ENCODE measurements at places on chromosomes 5 and 9.

- peak overlapping the region; percentile 99 for H3K27ac ChIP-seq
- peaks cover 9% of the 10 kb centered on the region for H3K36me3 ChIP-seq
- peaks cover 18% of the 10 kb centered on the region for H3K27me3 ChIP-seq
- peak; percentile 74 for DNase-seq
Observed at GRCh38 chr5:88664645-88665044, 218.3 kb downstream of the MEF2C start.

DNA sequence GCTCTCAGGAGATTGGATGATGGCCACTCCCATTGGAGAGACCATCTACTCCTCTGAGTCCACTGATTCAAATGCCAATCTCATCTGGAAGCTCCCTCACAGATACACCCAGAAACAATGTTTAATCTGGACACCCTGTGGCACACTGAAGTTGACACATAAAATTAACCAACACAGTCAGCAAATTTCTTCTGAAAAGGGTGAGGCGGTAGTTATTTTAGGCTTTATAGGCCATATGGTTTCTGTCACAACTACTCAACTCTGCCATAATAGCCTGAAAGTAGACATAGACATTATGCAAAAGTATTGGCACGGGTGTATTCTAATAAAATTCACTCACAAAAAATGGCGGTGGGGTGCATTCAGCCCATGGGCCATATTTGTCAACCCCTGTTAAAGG is 244.5 kb upstream of the VLDLR start:
- no peak for DNase-seq
- no peaks in the 10 kb centered on the region for H3K27me3 ChIP-seq
- no peak overlapping the region for H3K27ac ChIP-seq

- H3K36me3 ChIP-seq: no peaks in the 10 kb centered on the region
- H3K27ac ChIP-seq: no peak overlapping the region
- peaks cover 98% of the 10 kb centered on the region for H3K27me3 ChIP-seq
- DNase-seq: no peak
- no peak overlapping the region for H3K4me3 ChIP-seq
Observed at GRCh38 chr5:77644371-77645157, 6.1 kb upstream of the OTP start.

- no peak for DNase-seq
- H3K27ac ChIP-seq: no peak overlapping the region
- no peaks in the 10 kb centered on the region for H3K36me3 ChIP-seq
- H3K4me3 ChIP-seq: no peak overlapping the region
Observed at GRCh38 chr9:95266649-95267048, 50.9 kb downstream of the FANCC start.

DNA sequence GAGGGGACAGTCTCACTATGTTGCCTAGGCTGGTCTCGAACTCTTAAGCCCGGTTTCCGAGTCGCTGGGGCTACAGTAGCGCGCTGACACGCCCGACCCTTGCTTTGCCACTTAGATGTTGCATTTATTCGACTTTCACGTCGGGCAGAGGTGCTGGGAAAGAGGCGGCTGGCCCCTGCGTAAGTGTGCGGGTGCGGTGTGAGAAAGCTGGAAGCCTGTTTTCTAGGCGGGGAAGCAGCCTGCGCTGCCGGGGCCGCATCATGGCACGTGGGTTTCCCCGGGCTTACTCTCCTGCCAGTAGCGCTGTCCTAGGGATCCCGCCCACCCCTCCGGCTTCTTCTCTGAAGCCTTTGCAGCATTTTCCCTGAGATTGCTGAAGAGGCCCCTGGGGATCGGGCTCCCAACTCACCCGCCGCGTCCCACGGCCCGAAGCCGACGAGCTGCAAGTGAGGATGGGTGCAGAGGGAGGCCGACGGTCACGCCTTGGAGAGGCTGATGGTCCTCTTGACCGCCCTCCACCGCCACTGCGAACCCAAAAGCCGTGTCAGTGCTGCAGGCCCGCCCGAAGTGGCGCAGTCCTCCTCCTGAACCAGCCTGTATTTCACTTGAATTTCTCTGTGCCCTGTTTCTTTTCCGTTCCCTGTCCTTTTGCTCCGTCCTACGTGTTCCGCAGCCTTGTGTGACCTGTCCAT is 5.8 kb upstream of the TRIM41 start:
- DNase-seq: no peak
- peaks cover 41% of the 10 kb centered on the region for H3K4me1 ChIP-seq
- no peaks in the 10 kb centered on the region for H3K36me3 ChIP-seq
- H3K27me3 ChIP-seq: peaks cover 53% of the 10 kb centered on the region

GRCh38 chr5:128380337-128380736 is 157.7 kb downstream of the FBN2 start:
- no peaks in the 10 kb centered on the region for H3K4me1 ChIP-seq
- no peak overlapping the region for H3K27ac ChIP-seq

DNA sequence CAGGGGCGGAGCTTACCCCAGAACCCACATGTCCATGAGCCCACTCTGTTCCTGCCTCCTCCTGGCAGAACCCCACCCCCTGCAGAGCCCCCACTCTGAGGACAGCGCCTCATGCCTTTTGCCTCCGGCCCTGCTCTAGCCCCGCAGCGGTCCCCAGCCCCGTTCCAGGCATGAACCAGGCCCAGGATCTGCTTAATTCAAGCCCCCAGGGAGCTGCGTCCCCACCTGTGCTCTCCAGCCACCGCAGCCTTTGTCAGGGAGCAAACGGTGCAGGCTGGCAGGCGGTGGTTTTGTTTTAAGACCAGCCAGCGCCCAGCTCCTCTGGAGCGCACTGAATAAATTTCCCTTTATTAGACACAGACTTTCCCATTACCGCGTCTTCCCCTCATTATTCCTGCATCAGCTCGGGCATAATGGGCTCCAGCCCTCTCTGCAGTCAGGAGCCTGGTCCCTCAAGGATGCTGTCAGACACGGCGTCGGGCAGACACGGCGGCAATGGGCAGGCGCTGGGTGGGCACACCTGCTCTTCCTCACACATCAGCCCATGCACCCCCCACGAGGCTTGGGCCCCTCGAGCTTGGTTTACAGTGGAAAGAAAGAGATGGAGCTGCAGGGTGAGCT is 137.6 kb downstream of the OLFM1 start:
- no peak overlapping the region for H3K4me3 ChIP-seq
- no peaks in the 10 kb centered on the region for H3K27me3 ChIP-seq
- DNase-seq: no peak
- no peaks in the 10 kb centered on the region for H3K36me3 ChIP-seq

GRCh38 chr5:87746341-87746740 is 333.6 kb upstream of the CCNH start:
- H3K27ac ChIP-seq: no peak overlapping the region
- no peak for DNase-seq
- H3K36me3 ChIP-seq: no peaks in the 10 kb centered on the region
- H3K4me3 ChIP-seq: no peak overlapping the region
- H3K27me3 ChIP-seq: no peaks in the 10 kb centered on the region
- H3K4me1 ChIP-seq: no peaks in the 10 kb centered on the region

- no peaks in the 10 kb centered on the region for H3K36me3 ChIP-seq
- DNase-seq: peak; percentile 4
- H3K27me3 ChIP-seq: no peaks in the 10 kb centered on the region
- H3K4me1 ChIP-seq: no peaks in the 10 kb centered on the region
Observed at GRCh38 chr5:55134053-55134722, 25.8 kb upstream of the GPX8 start.

- no peak overlapping the region for H3K4me3 ChIP-seq
- H3K4me1 ChIP-seq: no peaks in the 10 kb centered on the region
- DNase-seq: no peak
- H3K36me3 ChIP-seq: no peaks in the 10 kb centered on the region
Observed at GRCh38 chr9:92538541-92538940, 2.8 kb upstream of the ECM2 start.

- no peaks in the 10 kb centered on the region for H3K36me3 ChIP-seq
- H3K27me3 ChIP-seq: no peaks in the 10 kb centered on the region
- H3K4me3 ChIP-seq: no peak overlapping the region
- H3K4me1 ChIP-seq: no peaks in the 10 kb centered on the region
- no peak for DNase-seq
- no peak overlapping the region for H3K27ac ChIP-seq
Observed at GRCh38 chr9:122172131-122172530, 12.4 kb downstream of the MORN5 start.

GRCh38 chr5:174623433-174624019 is 100.9 kb upstream of the MSX2 start:
- DNase-seq: no peak
- peaks cover 6% of the 10 kb centered on the region for H3K4me1 ChIP-seq

DNA sequence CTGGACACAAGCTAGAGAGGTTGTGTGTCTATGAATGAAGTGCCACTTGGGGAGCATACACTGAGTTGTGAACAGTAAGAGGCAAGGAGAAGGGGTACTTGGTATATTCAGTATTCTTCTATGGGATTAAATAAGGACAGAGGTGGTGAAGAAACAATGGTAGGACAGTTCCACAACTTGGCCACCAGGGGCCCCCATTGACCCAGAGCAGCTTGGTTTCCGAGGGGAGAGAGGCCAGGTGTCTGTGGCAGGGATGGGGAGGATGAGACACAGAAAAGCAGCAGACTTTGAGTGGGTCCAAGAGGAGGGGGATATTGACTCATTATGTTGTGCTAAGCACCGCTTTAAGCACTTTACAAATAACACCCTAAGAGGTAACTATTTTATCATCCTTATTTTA is 220.6 kb downstream of the MELK start:
- no peak for DNase-seq
- H3K36me3 ChIP-seq: no peaks in the 10 kb centered on the region
- no peaks in the 10 kb centered on the region for H3K4me1 ChIP-seq
- no peak overlapping the region for H3K4me3 ChIP-seq
- no peak overlapping the region for H3K27ac ChIP-seq

DNA sequence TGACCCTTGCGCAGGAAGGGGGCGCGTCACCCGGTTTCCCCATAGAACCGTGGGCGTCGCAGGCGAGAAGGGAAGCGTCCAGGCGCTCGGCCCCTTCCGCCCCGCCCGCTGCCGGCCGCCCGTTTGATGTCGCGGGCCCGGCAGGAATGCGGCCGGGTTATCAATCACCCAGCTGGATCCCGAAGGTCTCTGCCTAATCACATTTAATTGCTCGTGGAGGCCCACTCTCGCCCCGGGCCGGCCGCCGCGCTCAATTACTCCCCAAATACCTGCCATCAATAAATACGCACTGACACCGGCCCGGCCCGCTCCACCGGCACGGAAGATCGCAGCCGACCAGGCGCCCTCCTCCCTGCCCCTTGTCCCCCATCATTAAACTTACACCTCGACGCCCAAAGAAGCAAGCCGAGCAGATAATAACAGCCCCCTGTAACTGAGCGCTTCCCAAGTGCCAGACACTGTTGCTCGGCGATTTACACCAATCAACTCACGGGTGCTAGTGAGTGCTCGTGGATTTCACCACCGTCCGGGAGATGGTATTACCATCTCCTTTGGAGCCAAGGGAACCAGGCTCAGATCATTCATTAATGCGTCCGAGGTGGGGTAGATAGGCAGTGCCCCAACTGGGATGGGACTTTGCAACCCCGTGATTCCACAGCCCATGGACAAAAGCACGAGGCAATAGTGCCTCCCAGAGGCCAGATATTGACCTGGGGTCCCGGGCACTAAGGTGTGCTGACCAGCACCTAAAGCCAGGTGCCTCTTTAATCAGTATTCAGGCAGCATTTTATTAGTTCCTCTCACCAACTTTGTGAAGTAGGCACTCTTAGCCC is 11.3 kb downstream of the MSX2 start:
- no peak overlapping the region for H3K27ac ChIP-seq
- peak; percentile 39 for DNase-seq
- peaks cover 33% of the 10 kb centered on the region for H3K4me1 ChIP-seq
- peaks cover 71% of the 10 kb centered on the region for H3K27me3 ChIP-seq
- peak overlapping the region; percentile 3 for H3K4me3 ChIP-seq

GRCh38 chr5:144414202-144415029 is 243.7 kb downstream of the KCTD16 start:
- no peak overlapping the region for H3K27ac ChIP-seq
- DNase-seq: no peak
- no peaks in the 10 kb centered on the region for H3K36me3 ChIP-seq
- no peaks in the 10 kb centered on the region for H3K27me3 ChIP-seq
- no peak overlapping the region for H3K4me3 ChIP-seq

GRCh38 chr9:89804766-89805531 is 200.1 kb downstream of the GADD45G start:
- no peak overlapping the region for H3K27ac ChIP-seq
- no peaks in the 10 kb centered on the region for H3K27me3 ChIP-seq
- H3K4me1 ChIP-seq: peaks cover 18% of the 10 kb centered on the region
- no peak overlapping the region for H3K4me3 ChIP-seq
- no peaks in the 10 kb centered on the region for H3K36me3 ChIP-seq

DNA sequence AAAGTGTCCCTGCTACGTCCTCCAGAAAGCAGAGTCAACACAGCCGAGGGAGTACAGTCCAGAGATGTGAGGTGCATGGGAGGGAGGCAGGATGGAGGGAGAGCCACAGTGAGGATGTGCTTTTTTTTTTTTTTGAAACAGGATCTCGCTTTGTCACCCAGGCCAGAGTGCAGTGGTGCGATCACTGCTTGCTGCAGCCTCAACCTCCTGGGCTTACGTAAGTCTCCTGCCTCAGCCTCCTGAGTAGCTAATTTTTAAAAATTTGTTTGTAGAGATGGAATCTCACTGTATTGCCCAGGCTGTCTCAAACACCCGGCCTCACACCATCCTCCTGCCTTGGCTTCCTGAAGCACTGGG is 33.2 kb upstream of the ALDH1B1 start:
- H3K36me3 ChIP-seq: no peaks in the 10 kb centered on the region
- H3K27me3 ChIP-seq: no peaks in the 10 kb centered on the region
- DNase-seq: no peak
- H3K4me3 ChIP-seq: no peak overlapping the region

DNA sequence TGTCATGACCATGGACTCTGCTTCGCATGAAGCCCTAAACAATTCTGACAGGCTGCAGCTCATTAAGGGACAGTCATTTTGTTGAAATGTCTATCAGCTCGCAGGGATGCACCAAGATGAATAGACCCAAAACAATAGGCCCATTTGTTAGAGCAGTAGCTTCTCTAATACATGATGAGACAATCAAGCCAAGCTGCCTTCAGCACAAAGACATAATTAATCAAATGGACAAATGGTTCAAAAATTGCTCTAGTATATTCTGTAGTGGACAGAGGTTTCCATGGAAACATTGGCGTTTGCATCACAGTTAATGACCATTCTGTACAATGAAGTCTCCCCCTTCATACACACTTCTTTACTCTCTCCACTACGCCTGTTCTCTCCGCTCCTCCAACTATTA is 274.6 kb downstream of the ANXA1 start:
- H3K27ac ChIP-seq: no peak overlapping the region
- H3K4me1 ChIP-seq: no peaks in the 10 kb centered on the region
- DNase-seq: peak; percentile 20
- no peak overlapping the region for H3K4me3 ChIP-seq

DNA sequence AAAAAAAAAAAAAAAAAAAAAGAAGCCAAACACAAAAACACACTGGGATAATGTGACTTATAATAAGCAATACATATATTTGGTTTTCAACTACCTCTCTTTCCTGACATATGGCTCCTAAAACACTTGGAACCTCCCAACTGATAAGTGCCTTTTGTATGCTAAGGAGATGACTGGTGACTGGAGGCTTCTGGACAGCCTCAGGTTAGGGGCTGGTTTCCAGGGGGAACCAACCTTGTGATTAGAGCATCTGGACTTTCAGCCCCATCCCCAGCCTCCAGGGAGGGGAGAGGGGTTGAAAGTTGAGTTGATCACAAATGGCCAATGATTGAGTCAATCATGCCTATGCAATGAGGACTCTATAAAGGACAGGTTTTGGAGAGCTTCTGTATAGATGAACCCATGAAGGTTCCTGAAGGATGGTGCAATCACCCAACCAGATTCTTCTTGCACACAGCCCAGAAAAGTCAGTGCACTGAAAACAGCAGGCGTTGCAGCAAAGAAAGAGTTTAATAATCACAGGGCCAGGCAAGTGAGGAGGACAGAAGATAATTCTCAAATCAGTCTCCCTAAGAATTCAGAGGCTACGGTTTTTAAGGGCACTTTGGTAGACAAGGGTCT is 276.7 kb downstream of the AUH start:
- no peak for DNase-seq
- H3K27me3 ChIP-seq: no peaks in the 10 kb centered on the region
- no peaks in the 10 kb centered on the region for H3K4me1 ChIP-seq
- no peak overlapping the region for H3K4me3 ChIP-seq

Data from spinal cord (tissue), 10 donors.